ENCODE measurements at places on chromosomes 6 and 20.
A peak's percentile ranks its signal among the peaks of the same experiment; 100 is the strongest.

GRCh38 chr6:18395177-18395855, 8.2 kb downstream of the RNF144B start:
- no peak for DNase-seq

DNA sequence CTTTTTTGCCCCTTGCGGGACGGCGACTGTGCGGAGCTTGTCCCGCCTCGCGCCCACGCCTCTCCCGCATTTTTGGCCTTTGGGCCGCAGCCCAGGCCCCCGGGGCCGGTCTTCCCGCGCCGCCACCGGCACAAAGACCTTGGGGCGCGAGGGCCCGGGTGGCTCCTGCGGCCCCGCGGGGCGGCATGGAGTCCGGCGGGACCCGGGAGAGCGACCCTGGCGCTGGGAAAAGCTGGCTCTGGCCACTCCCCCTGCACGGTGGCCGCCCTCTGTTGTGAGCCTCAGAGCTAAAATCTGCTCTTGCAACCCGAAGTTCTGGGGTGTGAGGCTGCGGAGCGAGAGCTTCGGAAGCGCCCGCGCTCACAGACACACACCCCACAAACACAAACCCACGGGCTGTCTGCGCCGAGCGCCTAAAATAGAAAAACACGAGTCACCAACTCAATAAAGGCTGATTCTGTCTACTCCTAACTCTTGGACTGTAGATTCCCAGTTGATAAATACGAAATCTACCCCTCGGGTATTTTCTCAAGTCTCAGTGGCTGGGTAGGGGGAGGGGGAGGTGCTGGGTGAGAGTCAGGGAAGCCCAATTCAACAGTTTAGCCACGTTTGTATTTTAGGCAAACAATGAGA, 496 bp upstream of the BEND3 start:
- DNase-seq: no peak

- no peak for DNase-seq
Observed at GRCh38 chr6:145087034-145087433, 648.3 kb downstream of the EPM2A start.

DNA sequence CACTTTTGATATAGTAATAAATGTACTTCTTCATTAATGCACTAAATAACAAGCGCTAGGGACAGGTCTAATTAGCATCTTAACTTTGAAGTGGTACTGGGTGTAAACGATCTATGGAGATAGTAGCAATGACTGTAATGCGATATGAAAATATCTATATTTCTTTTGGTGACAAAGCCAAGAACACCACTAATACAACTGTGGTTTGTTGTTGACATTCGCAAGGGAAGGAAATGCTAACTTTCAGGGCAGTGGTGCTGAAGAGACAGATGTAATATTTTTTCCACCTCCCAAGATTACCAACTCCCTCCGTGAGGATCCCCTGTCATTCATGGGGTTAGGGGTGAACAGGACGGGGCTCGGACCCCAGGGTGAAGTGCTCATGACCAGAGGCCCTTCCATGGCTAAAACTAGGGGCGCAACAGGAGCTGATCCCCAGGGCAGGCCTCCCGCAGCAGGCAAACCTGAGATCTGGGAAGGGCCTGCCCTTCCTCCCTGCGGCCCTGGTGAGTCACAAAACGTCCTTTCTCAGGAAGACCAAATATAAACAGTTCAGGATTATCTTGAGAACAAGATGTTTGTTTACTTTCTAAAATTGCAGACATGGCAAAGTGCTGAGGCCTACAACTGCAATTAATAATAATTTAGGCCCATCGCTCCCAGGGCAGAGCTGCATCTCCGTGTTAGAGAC, 65.0 kb upstream of the TOX2 start:
- DNase-seq: peak; percentile 29

DNA sequence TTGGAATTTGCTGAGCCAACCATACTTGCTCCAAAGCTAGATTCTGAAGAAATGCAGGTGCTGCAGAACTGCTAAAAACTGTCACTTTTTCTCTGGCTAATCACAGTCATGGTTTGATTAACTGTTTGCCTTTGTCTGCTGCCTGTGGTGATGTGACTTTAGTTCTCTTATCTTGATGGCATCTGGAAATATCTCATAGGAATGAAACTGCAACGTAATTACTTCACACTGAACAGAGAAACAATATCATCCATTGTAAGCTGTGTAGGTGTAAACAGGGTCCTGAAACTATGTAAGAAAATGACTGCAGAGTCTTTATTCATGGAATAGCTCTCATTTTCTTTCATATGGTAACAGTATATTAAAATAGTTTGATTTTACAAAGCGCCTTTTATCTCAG, 721.9 kb upstream of the HS3ST5 start:
- no peak for DNase-seq

DNA sequence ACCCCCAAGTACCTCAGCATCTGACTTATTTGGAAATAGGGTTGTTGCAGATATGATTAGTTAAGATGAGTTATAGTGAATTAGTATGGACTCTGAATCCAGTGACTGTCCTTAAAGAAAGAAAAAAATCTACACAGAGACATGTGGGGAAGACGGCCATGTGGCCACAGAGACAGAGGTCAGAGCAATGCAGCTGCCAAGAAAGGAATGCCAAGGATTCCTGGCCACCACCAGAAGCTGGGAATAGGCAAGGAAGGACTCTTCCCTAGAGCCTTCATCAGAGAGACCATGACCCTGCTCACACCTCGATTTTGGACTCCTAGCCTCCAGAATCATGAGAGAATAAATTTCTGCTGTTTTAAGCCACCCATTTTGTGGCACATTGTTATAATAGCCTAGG, 81.8 kb downstream of the FYN start:
- no peak for DNase-seq

DNA sequence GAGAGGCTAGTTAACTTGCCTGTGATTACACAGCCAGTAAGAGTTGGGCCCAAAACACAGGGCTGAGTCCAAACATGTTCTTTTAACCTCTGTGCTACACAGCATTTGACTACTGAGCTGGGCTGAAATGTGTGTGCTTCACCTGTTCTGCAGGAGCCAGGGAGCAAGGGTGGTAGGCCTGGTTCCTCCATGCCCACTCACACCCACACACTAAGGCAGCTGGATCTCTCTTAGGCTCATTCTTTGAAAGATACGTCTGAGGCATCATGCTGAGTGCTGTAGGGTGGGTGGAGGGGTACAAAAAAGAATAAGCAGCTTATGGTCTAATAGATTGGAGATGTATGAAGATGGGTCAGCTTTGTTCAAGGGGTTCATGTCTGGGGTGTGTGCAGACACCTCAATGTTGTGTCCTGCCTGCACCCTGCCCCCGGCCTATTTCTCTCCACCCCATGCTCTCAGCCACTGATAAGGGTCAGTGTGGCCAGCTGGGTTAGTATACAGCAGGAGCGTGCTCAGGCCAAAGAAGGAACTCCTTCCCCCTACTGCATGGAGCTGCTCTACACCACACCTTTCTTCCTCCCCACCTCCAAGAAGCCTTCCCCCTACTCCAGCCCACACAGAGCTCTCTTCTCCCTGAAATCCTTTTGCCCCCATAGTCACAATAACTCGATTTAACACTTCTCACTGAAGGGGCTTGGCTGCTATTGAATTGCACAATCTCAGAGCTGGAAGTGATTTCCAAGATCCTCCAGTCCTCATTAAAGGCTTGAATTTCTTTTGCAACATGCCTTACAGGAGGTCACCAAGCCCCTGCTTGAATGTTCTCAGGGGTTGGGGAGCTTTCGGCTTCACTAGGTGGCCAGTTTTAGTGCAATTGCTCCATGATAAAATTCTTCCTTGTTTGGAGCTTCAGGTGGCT, 3.4 kb downstream of the PPP2R5D start:
- DNase-seq: no peak

GRCh38 chr6:151434369-151434768, 17.6 kb downstream of the RMND1 start:
- DNase-seq: no peak

DNA sequence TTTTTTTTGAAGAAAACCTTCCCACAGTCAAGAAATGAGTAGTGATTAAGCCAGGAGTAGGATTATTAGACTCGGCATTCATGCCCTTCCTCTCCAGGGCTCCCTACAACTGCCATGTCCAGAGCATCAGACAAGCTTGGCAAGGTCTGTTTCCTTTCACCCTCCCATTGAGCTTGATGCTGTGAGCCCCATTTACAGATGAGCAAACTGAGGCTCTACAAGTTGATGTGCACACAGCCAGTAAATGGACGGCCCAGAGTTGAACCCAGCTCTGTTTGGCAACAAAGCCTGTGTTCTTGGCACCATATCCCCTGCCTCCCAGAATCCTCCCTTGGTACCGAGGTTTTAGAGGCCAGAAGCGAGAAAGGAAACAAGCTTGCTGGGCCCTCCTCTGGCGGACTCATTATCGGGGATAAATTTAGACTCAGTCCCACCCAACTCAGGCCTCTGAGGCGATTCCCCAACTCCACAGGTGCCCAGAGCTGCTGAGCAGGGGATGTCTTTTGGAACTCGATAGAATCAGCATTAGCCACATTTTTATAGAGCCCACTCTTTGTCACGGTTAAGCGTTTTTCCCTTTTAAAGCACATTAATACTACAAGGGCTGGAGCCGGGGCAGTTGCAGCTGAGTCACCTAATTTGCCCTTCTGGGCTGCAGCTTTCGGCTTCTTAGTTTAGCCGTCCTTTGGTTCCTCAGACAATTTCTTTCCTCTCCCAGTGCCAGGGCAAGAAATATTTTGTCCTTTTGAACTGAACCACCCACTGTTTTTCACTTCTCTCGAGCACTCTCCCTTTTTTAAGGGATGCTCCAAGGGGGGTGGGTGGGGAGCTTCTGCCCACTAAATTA, 23.0 kb upstream of the NFATC2 start:
- DNase-seq: no peak

GRCh38 chr6:154352898-154353585, 3.6 kb downstream of the IPCEF1 start:
- no peak for DNase-seq

DNA sequence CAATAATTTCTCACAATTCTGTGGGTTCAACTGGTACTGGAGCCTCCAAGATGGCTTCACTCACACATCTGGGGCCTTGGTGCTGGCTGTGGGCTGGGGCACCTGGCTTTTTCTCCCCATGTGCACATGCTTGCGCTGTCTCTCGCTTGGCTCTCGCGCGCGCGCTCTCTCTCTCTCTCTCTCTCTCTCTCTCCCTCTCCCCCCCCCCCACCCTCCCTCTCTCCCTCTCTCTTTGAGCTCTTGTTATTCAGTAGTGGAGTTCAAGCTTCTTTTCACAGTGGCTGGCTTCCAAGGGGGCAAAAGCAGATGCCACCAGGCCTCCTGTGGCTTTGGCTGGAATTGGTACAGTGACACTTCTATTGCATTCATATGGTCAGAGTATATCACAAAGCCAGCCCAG, 10.8 kb upstream of the TBCC start:
- no peak for DNase-seq
